NCI-H146 (cell line): ENCODE measurements at places on chromosomes 5 and 9.

DNA sequence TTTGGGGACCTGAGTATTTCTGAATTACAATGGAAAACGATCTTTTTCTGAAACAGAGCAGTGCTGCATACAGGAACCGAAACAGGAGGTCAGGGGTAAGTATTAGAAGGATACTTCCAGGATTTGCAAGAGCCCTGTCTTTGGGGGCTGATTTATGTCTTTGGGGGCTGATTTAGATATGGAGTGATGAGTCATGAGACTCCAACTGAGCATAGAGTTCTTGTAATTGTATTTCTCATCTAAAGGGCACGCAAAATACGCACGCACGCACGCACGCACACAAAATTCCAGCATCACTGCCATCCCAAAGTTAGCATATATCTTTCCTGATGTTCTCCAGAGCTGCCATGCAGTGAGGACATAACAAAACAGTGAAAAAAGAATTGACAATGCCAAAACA is 414.8 kb upstream of the CCNH start:
- no peak for DNase-seq

DNA sequence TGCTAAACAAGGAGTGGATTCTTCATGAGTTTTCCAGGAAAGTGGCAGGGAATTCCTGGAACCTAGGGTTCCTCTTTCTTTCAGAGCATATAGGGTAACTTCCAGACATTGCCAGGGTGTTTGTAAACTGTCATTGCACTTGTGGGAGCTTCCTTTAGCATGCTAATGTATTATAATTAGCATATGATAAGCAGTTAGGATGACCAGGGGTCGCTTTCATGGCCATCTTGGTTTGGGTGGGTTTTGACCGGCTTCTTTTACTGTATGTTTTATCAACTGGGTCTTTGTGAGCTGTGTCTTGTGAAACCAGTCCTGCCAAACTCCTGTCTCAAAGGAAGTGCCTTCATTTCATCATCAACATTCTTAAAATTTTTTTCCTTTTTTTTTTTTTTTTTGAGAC is 11.9 kb upstream of the MELK start:
- no peak for DNase-seq

GRCh38 chr9:5631026-5631425 is 2.1 kb downstream of the RIC1 start:
- DNase-seq: no peak

GRCh38 chr5:79418276-79418675 is 95.7 kb downstream of the HOMER1 start:
- no peak for DNase-seq

GRCh38 chr9:129422843-129423192 is 198.1 kb downstream of the C9orf50 start:
- DNase-seq: no peak

- no peak for DNase-seq
Observed at GRCh38 chr9:123383512-123384170, 27.6 kb downstream of the CRB2 start.
